Brain microvascular endothelial cell (primary cell): ENCODE measurements at places on chromosomes 3 and 15.

- no peak for DNase-seq
Measured at GRCh38 chr15:94582368-94582767, 351.0 kb downstream of the MCTP2 start.

DNA sequence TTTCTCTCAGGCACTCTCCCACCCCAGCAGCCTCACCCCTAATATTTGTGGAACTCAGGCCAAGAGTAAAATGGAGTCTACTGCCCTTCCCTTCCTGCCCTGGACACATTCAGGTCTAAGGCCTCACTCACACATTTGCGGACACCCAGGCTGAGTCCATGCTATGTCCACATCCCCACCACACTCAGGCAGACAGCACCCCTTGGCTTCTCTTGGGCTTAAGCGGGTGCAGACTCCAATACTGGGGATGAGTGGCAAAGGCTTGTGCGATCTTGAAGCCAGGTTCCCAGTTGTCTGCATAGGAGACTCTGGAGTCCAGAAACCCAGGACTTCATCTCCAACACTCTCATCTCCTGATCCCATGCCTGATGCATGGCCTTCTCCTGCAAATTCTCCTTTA, 17.5 kb upstream of the CFAP100 start:
- DNase-seq, result no peak

GRCh38 chr3:38121832-38122461, 15.0 kb downstream of the ACAA1 start:
- no peak for DNase-seq

GRCh38 chr15:95845862-95846515, 484.5 kb upstream of the NR2F2 start:
- DNase-seq, result peak; percentile 35

DNA sequence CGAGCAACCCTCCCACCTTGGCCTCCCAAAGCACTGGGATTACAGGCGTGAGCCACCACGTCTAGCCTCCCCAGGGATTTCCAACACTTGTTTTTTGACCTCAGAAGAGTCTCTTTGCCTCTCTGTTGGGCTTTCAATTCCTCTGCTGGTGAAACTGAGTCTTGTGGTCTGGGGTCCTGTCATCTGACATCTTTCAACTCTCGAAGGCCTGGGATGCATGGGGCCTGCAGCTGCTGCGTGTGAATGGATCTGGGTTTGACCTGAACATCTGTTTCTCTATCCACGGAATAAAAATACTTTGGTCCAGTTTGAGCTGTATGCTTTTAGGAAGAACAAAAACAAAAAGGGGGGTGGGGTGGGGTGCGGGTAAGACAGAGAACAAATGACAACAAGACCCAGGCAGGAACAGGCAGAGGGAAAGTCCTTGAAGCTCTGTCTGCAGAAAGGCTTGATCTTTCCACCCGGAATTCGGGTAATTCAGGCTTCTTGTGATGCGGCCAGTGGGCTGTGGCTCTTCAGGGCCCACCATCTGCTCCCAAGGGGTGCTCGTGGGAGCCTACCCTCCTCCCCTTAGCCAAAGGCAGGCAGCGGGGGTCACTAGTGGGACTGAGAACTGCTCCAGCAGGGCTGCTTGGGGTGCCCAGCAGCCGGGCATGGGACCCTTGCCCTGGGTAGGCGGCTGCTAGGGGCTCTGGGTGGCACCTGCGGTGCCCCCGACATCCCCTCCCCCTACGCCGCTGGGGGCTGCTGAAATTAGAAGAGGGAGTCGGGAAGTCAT, 71.5 kb downstream of the SLC12A8 start:
- no peak for DNase-seq

GRCh38 chr3:137332297-137332696, 374.5 kb downstream of the IL20RB start:
- DNase-seq, result no peak

- no peak for DNase-seq
Measured at GRCh38 chr15:84892786-84893307, 8.4 kb downstream of the SLC28A1 start.
